Stimulated activated CD8-positive, alpha-beta memory T cell treated with anti-CD3 and anti-CD28 coated beads, Interleukin-2, amount 100 ng/mL, for 48 hours (primary cell): ENCODE measurements at places on chromosomes 1 and 21.

- DNase-seq = no peak
These were observed 7.4 kb downstream of the CD48 start for GRCh38 chr1:160704250-160704649.

GRCh38 chr1:90826834-90827233 lies 109.7 kb upstream of the BARHL2 start:
- no peak for DNase-seq

DNA sequence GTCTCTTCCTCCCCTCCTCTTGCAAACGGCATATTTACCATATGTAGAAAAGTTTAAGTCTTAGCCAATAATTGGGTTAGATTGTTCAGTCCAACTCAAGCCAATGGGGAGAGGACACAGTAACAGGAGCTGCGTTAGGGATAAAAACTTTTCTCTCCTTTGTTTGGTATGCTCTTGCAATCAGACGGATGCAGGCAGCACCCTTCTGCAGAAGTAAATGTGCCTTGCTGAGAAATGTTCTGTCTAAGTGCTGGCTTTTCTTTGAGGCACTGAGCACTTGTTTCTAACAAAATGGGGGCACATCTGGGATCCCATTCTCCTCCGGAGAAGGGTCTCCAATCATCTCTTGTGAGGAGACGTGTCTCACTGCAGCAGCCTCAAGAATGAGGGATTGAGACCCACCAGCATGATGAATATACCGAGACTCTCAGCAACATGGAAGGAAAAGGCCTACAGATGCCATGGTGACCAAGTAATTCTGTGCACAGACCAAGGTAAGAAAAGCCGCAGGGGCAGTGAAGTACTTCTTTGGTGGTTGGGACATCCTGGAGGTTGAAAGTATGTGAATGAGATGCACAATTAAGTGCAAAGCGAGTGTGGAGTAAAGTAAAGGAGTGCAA lies 20.7 kb upstream of the GNG4 start:
- no peak for DNase-seq

DNA sequence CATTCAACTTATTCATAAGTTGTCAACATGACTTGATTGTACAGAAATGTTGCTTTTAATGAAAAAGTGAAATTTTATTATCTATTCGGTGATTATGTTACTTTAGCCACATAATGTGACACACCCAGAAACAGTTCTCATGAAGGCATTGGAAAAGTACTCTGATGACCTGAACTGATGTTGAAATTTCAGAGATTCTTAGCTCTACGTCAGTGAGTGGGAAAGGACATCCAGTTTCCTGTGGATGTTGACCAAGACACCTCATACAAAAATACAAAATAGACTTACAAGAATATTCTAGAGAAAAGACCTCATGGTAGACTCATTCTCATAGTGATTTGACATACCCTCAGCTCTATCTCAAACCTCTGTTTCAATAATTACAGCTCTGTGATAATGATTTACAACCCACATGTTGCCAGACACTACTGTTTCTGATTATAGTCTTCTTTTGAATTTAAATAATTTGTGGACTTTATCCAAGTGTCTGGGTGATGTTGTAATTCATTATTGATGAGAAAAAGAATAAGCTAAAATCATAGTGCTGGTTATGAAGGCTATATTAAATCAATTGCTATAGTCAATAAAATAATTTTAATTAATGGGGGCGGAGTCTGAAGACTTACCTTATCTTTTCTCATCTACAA lies 37.3 kb downstream of the KCNK2 start:
- DNase-seq = no peak

DNA sequence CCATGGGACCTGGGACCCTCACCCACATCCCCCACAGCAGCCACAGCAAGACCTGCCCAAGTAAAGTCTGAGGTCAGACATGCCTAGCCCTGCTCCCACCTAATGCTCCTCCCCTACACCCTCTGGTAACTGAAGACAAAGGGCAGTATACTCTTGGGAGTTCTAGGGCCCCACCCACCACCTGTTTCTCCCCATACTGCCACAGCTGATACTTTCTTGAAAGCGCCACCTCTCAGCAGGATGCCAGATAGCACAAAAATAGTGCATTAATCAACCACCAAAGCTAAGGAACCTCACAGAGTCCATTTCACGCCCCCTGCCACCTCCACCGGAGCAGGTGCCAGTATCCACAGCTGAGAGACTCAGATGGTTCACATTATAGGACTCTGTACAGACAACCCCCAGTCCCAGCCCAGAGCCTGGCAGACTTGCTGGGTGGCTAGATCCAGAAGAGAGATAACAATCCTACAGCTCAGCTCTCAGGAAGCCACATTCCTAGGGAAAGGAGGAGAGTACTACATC lies 238.1 kb downstream of the LRRC40 start:
- no peak for DNase-seq

DNA sequence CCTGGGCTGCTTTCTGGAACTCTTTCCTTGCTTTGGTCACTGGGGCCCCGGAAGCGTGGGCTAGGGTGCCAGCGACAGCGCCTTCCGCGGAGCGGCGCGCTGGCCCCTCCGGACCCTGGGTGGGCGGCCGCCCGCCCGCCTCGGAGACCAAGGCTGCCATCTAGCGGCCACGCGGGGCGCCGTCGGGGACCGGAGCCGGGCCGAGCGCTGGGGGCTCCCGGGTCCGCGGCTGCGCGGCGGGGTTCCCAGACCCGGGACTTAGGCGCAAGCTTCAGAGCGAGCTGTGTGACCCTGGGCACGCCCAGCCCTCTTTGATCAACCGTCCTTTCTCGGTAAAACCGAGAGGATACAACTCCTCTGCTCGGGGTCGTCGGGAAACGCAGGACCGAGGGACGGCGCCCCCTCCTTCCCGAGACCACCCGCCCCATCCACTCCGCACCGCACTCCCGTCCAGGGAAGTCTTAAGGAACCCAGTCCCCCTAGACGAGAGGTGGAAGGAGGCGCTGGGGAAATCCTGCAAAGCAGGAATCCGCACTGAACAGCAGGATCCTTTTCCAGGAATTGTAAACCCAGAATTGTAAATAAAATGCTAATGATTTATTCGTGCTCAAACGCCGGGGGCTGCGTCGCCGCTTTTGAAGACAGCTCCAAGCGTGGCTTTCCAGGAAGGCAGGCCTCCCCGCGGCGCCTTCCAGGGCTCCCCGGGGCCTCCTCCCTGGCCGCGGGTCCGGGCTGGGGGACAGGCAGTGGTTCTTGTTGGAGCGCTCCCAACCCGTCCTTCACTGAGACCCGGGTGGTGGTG lies 41.2 kb downstream of the RRAGC start:
- DNase-seq = peak; percentile 50

- no peak for DNase-seq
These were observed at the start of gene SIM2 for GRCh38 chr21:36698981-36699545. SIM2 (plus strand) TSS chr21:36699115; CDS start chr21:36699747, 632 bp downstream.

- no peak for DNase-seq
These were observed 1.1 kb upstream of the ZNF496 start for GRCh38 chr1:247332623-247333361.

DNA sequence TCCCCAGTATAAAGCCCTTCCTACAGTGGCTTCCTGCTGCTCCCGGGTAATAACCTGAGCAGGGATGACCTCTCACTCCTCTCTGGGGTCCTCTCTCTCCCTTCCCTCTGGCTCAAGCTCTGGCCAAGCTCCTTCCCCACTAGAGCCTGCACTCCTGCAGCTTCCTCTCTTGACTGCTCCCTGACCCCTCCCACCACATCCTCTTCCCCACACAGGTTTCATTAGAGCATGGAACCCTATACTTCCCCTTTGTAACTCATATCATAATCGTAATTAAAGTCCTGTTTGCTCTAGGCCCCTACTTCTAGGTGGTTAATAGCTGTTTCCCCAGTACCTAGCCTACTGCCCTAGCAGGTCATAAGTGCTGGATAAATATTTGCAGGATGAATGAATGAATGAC lies 146.2 kb downstream of the C1orf21 start:
- DNase-seq = no peak

DNA sequence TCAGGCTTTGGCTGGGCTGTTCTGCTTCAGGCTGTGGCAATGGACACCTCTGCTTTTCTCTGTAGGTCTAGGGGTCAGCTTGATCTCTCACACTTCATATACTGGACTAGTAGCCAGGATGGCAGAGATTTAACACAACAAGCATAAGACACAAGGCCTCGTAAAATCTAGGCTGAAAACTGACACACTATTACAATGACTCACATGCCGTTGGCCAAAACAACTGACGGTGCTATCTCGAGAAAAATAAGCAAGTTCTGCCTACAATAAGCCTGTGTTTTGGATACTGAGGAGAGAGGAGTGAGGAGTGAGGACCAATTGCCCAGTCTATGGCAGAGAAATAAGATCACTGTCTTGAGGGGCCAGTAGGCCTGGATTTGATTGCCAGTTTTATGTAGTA lies 840.7 kb upstream of the ADAMTS5 start:
- no peak for DNase-seq

DNA sequence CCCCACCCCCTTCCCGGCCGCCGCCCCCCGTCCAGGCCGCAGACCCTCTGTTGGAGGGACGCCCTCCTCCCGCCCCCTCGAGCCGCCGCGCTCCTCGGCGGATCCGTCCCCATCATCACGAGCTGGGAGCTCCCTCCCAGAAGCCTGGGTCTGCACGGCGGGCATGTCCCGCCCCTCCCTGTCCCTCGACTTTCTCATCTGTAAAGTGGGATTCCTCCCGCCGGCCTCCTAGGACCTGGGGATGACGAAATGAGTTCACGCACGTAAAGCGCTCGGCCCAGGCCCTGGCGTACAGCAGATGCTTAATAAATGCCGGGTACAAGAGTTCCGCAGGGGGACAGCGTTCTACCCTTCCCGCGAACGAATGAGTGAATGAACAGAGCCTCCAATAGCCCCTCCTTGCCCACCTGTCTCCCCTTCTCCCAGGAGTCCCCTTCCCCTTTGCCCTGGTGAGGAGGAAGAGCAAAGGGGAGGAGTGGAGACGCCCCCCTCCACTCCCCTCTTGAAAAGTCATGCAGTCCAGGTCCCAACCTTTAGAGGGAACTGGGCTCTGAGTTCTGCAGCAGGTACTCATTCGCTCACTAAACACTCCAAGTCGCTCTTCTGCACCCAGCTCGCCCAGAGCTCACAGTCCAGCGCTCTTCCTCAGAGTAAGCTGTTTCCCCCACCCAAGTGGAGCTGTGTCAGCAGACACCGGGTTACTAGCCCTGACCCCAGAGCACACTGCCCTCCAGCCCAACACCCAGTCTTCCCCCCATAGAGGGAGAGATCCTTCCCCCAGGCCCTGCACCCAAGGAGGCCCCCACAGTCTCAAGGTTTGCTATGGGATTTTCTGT lies 16.8 kb downstream of the RAP1GAP start:
- DNase-seq = no peak
